ENCODE measurements at places on chromosomes 4 and X. TPM values are rescaled to one million over a fixed set of nuclear protein-coding genes. Genes with fewer than 3 reads are reported as not detected.
A peak's percentile ranks its signal among the peaks of the same experiment; 100 is the strongest.

The GPM6B gene
- 24.0 TPM for total RNA-seq

The HS3ST1 gene
- total RNA-seq: 2.5 TPM

The PPARGC1A gene
- total RNA-seq: 4.5 TPM

The CXCL6 gene
- total RNA-seq: 9.6 TPM

The RTL9 gene
- 0.28 TPM for total RNA-seq

DNA sequence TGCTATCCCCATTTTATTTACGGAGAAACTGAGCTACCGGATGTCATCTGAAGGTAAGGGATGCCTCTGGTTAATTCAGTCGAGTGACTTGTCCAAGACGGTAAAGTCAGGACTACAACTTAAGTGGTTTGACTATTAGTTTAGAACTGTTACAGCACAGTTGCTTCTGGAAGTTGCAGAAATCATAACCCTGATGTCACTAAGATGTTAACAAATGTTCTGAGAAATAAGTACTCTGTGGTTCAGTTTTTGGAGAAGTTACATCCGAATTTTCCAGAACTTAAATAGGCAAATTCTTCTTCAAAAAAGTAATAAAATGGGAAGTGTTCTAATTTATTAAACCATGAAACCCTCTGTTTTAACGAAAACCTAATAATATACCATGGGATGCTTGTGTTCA lies 3.1 kb downstream of the PPA2 start:
- peaks cover 4% of the 10 kb centered on the region for H3K36me3 ChIP-seq
- H3K27ac ChIP-seq: no peak overlapping the region
- no peaks in the 10 kb centered on the region for H3K27me3 ChIP-seq
- H3K4me1 ChIP-seq: no peaks in the 10 kb centered on the region
- no peak overlapping the region for H3K4me3 ChIP-seq

- no peak overlapping the region for H3K4me3 ChIP-seq
- H3K27ac ChIP-seq: no peak overlapping the region
- DNase-seq: no peak
- no peaks in the 10 kb centered on the region for H3K36me3 ChIP-seq
These were observed 3.4 kb upstream of the S100G start for GRCh38 chrX:16646366-16647138.

DNA sequence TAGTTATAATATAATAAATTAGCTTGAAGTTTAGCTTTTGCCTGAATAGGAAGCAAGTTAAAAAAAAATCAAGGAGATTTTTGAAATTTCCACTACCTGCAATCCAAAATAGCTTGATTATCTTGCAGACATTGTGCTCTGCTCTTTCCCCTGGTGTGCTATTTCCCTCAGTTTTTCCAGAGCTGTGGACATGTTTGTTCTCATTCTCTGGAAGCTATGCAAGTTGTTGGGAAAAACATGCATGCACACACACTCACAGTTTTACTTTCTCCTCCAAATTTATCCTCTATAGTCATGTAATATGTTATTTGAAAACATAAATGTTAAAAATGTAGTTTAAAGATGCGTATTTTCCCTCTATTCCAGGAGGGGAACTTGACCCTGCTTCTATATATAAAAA lies 225.8 kb upstream of the ARSJ start:
- H3K4me3 ChIP-seq: no peak overlapping the region
- no peak overlapping the region for H3K27ac ChIP-seq
- no peak for DNase-seq
- H3K36me3 ChIP-seq: no peaks in the 10 kb centered on the region

DNA sequence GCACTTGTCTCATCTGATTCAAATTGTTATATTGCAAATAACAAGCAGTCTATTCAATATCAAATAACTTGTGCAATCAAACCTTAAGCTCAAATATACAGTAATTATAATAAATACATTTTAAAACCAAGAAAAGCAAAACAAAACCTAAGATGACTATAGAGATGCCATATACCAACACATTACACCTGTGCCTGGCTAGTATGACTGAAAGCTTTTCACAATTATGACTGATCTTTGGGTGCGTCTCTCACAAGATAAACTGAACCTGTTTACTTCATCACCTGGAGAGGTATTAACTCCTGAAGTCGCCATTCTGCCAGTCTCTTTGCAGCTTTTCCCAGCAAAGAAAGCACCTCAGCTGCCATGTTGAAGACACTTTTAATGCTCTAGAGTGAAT lies 41.3 kb downstream of the ACSL4 start:
- H3K36me3 ChIP-seq: no peaks in the 10 kb centered on the region
- DNase-seq: no peak
- no peaks in the 10 kb centered on the region for H3K4me1 ChIP-seq

DNA sequence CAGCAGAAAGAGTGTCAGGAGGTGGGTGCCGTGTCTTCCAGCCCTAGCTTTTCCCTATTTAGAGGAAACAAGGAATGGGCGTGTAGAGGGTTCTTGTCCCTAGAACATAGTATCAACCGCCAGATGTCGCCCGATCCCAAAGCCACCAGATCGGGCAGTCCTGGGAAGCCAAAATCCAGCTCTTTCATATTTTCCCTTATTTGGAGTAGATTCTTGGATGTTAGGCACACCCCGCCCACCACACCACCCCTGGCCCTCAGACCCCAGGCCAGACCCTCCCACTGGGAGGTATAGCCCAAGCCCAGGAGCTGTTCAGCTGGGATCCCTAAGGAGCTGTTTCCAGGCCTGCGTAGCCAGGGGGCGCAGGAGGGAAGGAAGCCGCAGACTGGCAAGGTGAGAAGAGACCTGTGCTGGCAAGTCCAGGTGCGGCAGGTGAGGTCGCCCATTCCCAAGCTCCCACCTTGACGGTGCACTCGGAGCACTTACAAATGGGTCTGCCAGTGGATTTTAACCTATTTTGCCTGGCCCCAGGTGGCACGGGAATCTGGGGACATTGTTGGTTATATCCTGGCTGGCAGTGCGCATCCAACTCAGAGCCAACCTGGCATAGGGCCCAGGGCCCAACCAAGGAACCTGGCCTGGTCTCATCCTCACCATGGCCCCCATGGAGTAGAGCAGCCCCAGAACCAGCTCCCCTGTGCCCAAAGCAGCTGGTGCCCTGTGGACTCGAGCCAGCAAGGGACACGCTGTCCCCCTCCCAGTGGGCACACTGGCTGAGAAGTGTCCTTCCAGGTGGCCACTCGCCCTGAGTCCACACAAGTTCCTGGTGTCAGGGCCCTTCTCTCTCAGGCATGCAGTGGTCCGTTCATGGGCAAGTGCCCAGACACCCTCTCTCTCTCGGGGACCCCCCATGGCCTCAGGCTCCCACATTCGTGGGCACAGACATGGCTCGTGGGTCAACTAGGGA lies 811 bp downstream of the FLNA start:
- peak overlapping the region; percentile 77 for H3K4me3 ChIP-seq
- DNase-seq: no peak
- H3K4me1 ChIP-seq: peaks cover 15% of the 10 kb centered on the region
- H3K27me3 ChIP-seq: peaks cover 5% of the 10 kb centered on the region

Data from sigmoid colon (tissue), 7 donors.